ENCODE measurements at places on chromosomes 3 and 15. TPM values are rescaled to one million over a fixed set of nuclear protein-coding genes. Genes with fewer than 3 reads are reported as not detected.

HYKK gene
- 15.1 TPM for polyA plus RNA-seq

HTD2 gene
- polyA plus RNA-seq = 26.9 TPM

CRABP1 gene
- not detected for polyA plus RNA-seq

ONECUT1 gene
- not detected for polyA plus RNA-seq

Data from Purkinje cell (primary cell).